ENCODE measurements at places on chromosomes 3 and 15. TPM values are rescaled to one million over a fixed set of nuclear protein-coding genes. Genes with fewer than 3 reads are reported as not detected.

CLRN1 gene
- not detected for polyA plus RNA-seq

HYAL3 gene
- 10.4 TPM for polyA plus RNA-seq

GOLGA8H gene
- polyA plus RNA-seq: 0.16 TPM

PPP1R14D gene
- polyA plus RNA-seq: 0.47 TPM

LYZL4 gene
- not detected for polyA plus RNA-seq

ASB14 gene
- polyA plus RNA-seq: not detected

FOXL2NB gene
- polyA plus RNA-seq: 0.03 TPM

SLCO3A1 gene
- polyA plus RNA-seq: not detected

IL17RD gene
- polyA plus RNA-seq: 0.28 TPM

ANKRD34C gene
- polyA plus RNA-seq: not detected

OXSR1 gene
- 25.9 TPM for polyA plus RNA-seq

CCR9 gene
- not detected for polyA plus RNA-seq

HERC2 gene
- 17.6 TPM for polyA plus RNA-seq

IP6K2 gene
- polyA plus RNA-seq: 112 TPM

CD96 gene
- 0.01 TPM for polyA plus RNA-seq

DUOXA2 gene
- 0.32 TPM for polyA plus RNA-seq

GP9 gene
- not detected for polyA plus RNA-seq

All from HepG2 (cell line).